KBM-7 (cell line): ENCODE measurements at places on chromosomes 12 and 14.

DNA sequence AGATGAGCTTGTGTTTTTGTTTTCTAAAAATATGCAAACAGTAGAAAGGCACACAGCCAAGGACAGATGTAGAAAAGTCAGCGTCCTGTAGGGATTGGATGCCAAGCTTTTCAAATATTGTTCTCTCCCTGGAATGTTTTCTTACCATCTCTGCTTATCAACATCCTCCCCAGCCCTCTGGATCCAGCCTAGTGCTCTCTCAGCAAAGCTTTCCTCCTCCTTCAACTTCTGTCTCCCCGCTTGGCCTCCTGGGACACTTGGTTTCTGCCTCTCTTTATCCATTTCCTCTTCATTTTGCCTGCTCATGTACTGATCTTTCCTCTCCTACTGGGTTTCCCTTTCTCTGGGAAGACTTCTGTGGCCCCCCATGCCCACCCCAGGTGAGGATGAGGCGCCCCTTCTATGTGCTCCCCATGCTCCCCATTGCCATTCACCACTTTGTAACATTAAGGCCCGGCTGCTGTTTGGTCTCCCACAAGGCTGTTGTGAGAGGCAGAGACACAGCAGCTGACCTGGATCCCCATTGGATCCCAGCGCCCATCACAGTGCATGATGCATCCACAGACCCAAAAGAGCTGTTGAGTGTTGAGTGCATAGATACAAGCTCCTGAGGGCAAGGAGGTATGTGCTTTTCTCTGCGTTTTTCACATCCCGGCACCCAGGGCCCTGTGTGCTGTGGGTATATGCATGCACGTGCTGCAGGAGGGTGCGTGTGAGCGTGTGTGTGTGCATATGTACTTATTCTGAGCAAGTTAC, 38.2 kb downstream of the EVL start:
- no peak for DNase-seq

GRCh38 chr12:96474206-96474605, 15.2 kb upstream of the CFAP54 start:
- no peak for DNase-seq

DNA sequence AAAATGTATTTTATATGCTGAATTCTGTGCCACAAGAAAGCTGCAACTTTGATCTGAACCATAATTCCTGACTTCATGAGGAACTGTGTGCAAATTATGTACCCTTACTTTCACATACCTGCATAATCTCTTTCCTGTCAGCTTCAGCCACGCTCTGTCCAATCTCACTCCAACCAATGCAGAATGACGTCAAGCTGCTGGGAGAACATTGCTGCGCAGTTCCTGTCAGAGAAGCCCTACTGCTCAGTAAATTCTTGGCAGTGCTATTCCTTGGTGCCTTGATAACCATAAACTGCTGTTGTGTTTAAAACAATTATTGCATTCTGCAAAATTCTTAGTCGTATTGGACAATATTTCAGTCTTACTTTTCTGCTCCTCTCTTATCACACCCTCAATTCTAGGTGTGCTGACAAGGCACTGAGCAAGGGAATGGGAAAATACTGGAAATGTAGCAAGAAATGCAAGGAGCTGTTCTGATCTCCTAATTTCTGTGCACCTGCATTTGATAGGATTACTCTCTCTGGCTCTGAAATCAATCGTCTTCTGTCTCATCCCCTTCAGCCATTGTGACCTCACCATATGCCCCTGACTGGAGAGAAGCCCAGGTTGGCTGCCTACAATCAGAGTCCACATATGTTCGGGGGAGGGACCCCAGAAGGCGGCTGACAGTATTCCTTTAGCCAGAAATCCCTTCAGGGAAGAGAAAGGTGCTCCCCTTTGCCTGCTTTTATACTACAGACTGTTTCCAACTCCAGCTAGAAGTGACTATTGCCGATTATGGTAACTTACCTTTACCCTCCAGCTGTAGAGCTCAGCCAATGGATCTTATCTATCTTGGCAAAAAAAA, 274.9 kb upstream of the NOVA1 start:
- no peak for DNase-seq

DNA sequence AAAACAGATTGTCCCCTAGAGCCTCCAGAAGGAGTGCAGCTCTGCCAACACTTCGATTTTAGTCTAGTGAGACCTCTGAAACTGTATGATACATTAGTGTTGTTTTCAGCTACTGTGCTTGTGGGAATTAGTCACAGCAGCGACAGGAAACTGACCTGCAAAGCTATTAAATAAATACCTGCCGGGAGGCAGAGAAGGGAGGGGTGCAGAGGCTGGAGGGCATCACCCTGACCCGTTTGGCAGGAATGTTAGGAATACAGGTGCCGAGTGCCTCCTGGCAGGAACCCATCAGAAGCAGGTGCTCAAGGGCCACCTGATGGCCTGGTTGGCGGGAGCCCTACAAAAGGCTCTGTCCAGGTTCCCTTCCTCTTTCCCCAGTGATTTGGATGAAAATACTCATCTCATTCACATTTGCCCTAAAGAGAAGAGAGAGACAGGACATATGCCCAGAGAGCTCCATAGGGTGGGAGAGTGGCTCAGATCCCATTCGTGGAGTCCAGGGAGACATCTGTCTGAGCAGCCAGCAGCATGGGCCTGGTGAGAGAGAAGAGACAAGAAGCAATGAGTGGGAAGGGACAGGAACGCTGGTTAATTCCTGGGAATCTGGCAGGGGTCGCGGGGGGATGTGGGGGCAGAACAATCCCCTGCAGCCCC, 44.6 kb downstream of the C14orf132 start:
- DNase-seq: no peak

GRCh38 chr14:99234961-99235571, 36.9 kb downstream of the BCL11B start:
- no peak for DNase-seq

GRCh38 chr14:49857427-49858003, 4.9 kb upstream of the NEMF start:
- DNase-seq: no peak

DNA sequence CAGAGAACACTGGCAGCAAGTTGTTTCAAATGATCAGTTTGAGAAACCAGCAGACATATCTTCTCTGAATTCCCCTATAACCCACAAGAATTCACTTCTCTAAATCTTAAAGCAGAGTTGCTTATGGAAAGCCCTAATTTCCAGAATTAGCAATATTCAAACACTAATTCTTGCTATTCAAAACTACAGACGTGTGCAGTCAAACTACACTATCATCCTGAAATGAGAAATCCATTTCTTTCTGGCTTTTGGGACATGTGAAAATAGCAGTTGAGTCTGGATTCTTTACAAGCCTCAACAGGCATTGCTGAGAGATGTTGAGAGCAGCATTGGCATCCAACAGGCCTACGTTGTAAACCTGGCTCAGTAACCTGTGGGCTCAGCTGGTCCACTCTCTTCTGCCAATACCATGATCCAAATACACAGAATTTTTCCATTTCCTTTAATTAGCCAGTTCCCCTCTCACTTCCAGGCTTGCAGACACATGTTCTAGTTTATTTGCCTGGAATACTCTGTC, 74.6 kb upstream of the TMTC1 start:
- DNase-seq: no peak

DNA sequence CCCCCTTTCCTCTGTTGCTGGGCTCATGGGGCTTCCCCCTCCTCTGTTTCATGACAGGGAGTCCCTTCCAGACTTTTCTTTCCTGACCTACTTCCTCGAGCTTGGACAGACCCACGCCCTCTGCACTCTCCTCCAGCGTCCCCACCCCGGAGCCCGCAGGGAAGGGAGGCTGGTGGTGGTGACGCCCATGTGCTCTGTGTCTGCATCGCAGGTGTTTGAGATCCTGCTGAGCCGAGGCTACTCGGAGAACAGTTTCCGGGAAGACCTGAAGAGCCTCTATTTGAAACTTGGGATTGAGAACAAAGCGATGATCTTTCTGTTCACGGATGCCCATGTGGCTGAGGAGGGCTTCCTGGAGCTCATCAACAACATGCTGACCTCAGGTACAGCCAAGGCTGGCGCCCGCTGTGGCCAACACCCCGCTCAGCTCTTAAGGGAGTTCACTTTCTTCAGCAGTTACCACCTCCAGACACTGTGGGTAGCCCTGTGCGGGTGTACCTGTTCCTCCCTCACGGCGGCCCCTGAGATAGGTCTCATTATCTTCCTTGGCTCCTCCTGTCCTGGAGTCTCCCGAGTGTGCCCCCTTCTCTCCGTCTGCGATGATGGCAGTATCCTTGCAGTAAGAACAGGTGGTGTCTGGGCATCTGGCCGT, 85.6 kb downstream of the CCDC92 start:
- DNase-seq: no peak

DNA sequence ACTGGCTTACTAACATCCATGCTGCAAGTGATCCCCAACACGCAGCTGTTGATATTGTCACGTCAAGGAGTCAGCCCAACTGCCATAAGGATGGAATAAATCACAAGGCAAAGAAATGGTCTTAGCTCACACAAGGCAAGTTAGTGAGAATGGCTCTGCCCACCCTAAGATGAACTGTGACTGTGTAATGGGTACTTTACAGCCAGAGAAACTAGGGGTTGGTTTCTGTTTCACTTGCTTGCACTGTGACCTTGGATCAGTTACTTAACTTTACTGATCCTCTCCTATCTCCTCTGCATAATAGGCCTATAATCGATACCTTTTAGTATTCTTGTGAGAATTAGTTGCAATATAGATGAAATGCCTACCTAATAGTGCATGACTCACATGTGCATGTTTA, 52.2 kb upstream of the ANO2 start:
- DNase-seq: no peak

- peak; percentile 86 for DNase-seq
These were observed 7.6 kb upstream of the AEBP2 start for GRCh38 chr12:19431407-19432308.

DNA sequence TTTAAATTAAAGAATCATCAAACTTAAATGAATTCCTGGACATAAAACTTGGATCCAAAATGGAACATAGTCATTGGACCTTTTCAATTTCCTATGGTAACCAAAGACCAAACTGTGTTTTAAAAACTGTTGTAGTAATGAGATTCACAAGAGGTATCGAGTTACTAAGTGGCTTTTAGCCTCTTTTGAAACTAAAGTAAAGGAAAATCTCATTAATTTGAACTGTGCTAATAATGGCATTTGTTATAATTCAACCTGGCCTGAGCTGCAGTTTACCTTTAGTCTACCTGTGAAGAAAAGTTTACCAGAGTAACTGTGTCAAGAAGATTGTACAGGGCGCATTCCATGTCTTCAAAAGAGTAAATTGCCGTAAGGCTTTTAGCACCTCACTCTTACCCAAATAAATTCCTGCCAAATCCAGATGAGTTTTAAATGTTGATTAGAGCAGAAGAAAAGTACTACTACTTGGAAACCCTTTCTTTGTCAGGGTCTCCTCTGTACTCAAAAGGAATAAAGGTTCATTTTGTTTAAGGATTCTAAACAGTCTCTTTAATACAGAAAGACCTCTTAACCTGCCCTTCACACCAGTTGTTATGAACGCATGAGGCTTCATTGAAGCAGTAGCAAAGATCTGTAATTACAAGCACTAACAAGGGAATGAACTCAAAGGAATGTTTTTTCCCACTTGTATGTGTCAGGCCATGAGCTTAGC, 17.1 kb upstream of the MED13L start:
- DNase-seq: no peak

DNA sequence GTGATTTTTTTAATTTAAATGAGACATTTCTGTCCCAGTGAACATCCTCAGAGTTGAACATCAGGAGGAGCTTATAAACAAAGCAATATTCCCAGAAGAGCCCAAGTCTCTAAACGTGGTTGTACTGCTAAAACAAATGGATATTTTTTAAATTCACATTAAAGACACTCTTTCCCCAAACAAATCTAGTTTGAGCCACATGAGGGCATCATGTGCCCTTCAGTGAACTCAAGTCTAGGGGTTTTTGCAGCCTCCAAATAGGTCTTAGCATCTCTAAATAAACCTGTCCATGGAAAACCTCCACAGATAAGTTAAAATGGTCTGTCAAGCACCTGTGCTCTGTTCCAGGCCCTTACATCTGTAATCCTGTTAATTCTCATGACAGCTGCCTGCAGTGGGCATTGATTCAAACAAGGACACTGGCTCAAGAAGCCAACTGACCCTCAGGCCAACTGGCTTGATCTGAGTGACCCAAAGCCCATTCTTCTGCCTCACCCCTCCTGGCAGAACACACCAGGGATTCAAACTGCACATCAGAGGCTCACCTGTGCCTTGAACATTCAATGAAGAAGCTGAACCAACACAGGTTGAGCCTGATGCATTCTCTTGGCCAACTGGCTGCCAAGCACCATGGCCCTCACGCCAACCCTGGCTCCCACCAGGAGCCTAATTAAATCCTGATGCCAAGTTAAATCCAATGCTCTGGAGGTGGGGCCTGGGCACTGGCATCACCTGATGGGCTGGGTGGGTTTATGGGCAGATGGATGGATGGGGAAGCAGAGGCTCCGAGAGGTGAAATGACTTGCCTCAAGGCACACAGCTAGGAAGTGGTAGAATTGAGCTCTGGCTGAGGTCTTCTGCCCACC, 8.6 kb downstream of the ISCU start:
- peak; percentile 56 for DNase-seq

- DNase-seq: peak; percentile 64
These were observed 26.9 kb downstream of the ZFC3H1 start for GRCh38 chr12:71636704-71637115.

DNA sequence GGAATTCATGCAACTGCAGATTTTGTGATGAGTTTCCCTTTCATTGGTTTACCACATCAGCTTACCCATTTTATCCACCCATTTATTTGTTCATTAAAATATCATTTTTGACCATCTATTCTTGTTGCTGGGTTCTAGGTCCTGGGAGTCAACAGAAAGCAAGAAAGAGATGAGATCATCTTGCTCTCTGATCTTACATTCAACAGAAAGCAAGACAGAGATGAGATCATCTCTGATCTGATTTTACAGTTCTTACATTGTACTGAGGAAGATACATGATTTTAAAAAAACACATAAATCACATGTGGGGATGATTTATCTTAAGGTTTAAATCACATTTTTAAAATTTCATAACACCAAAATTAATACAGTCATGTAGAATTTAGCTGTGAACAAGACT, 2.3 kb downstream of the TAS2R46 start:
- DNase-seq: no peak

GRCh38 chr12:94141004-94141764, 7.2 kb upstream of the PLXNC1 start:
- DNase-seq: no peak

DNA sequence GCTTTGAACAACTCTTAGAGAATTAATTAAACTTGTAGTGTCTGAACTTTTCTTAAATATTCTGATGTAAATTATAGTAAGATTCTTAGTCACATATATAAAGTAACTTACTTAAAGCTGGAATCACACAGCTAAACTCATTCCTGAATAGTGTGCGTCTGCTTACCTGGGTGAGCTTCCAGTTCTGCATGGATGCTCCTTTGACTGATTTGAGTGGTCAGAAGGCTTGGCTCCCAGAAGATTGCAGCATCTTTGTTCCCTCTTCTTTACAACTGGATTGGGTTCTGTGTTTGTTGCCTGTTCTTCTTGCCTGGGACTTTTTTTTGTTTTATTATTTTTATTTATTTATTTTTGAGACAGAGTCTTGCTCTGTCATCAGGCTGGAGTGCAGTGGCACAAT, 66.5 kb upstream of the ASPG start:
- no peak for DNase-seq

DNA sequence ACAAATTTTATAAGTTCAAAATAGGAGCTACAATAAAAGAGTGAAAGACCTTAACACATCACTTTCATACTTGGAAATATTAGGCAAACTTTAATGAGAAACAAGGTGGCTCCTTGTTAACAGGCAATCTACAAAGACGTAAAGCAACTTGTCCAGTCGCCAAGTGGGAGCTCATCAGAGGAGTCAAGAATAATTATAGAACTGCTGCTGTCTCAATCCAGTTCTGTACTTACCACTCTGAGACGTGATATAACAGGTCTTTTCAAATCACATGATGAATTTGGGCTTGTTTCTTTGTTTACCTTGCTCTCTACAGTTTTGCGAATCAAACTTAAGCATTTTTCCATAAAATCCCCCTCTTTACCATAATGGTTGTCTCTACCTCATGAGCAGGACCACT, 3.6 kb downstream of the YBX3 start:
- DNase-seq: no peak
